NCI-H345 (cell line): ENCODE measurements at places on chromosomes 4 and X.

DNA sequence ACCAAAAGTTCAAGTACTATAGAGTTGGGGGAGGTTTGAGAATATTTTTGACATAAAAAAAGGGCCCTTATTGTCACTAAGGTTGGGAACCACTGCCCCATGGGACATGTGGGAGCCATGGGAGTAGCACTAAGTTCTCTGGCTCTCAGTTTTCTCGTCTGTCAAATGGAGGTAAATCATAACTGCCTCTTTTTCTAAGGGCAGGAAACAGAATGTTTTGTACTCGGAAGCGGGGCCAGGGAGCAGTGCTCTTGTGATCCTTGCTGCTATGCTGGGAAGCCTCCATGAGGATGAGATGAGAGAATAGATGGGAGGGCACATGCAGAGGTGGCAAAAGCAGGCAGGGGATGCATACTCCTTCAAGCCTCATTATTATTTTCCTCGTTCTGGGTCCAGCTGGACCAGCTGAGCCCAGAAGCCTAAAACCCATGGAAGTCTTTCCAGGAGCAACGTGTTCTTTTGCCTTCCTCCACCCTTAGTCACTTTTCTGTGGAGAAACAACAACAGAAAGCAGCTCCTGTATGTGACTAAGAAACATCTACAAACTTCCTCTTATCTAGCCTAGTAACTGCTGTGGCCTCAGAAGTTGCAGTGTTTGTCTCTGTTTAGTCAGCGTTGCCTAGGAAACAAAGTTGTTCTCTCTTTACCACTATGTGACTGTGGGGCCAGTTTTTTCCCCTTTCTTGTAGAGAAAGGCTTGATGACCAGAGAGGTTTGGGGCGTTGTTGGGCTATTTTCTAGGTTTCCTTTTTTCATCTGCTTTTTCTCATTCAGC lies 64.8 kb downstream of the TSC22D3 start:
- no peak for DNase-seq

DNA sequence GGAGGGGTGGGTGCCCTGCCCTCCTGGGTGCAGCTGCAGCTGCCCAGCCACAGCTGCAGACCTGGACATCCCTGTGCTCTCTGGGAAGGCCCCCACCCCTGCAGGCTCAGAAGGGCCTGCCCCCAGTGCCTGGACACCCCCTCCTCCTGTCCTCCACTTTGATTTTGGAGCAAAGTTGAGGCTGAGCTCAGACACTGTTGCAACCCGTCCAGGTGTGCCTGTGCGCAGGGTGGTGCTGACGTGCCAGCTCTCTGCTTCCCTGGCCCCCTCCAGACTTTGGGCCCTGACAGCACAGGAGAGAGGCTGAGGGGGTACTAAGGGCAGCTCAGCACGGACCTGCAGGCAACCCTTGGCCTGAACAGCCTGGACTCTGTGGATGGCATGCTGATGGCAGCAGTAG lies 750.3 kb downstream of the ARAP2 start:
- no peak for DNase-seq

GRCh38 chr4:85302756-85303155 lies 172.2 kb upstream of the ARHGAP24 start:
- DNase-seq, result no peak

DNA sequence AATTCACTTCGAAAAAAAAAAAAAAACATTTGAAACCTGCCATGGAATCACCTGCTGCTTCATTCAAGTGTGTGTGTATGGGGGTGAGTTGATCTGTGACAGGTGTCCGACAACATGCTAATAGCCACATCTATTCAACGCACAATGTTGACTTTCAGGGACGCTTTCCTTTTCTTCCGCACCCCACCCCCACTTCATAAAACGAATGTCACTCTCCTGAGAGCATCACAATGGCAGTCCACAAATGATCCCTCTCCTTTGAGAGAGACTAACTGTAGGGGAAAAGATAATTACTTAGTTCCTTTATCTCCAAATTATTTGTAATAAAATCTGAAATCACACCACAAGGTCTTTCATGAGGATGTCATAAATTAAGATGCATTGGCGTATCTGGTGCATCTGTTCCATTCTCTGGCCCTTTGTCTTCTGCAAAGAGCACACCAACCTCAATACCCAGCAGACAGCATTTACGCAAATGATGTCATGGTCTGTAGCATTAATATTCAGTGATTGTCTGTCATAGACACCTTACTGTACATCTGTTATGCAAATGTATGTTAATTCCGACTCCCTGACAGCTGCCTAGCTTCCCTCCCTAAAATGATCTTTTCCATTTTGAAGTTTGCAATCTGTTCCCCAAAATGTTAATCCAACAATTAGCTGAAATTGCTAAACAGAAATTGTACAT lies 640.0 kb upstream of the BOD1L1 start:
- DNase-seq, result peak; percentile 74

DNA sequence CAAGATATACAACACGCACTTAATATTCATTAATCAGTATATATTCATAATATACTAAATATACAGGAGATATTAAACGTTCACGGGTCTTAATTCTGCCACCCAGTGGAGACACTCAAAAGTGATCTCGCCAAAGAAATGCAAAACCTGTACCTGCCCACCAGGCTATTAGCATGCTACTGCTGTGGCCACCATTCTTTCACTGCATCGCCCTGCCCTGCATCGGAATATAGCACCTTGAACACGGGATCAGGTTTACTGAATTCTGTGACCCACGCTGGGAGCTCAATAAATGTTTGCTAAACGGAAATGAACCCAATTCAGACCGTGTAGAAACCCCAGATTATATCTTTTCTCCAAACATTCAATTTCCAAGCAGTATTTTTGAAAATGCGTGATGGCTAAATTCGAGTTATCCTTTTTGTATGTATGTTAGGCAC lies 840 bp upstream of the CLCN3 start:
- peak; percentile 36 for DNase-seq

- no peak for DNase-seq
These were observed 89.8 kb downstream of the EMCN start for GRCh38 chr4:100428051-100428450.

- no peak for DNase-seq
These were observed 50.0 kb upstream of the FAM9C start for GRCh38 chrX:13094374-13094773.

GRCh38 chrX:119132961-119133360 lies 5.3 kb upstream of the KIAA1210 start:
- no peak for DNase-seq

DNA sequence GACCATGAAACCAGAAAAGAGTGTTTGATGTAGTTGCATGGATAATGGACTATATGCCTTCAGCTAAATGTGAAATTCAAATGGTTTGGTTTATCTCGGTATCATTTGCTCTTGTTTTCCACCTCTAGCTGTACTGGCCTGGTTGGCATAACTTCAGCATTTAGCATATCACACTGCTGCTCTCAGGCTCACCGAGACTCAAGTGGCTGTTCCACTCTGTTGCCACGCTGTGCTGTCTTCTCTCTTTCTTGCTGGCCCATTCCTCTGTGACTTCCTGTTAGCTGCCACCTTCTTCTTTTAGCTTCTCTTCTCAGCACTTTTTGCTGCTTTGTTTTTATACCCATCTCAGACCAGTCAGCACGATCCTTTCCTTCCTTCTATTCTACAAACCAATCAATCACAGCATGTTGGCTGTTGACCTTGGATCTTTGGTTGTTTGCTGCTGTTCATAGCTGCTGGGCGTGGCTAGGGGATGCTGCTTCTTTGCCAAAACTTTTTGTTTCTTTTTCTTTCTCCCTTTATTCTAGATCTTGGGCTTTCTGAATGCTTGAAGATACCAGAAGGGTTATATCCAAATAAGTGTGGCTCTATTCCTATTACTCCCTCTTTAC lies 24.0 kb downstream of the INTS6L start:
- no peak for DNase-seq

- DNase-seq, result no peak
These were observed 26.0 kb downstream of the C4orf17 start for GRCh38 chr4:99536848-99537247.

GRCh38 chr4:138665851-138666250 lies 349.7 kb upstream of the NOCT start:
- no peak for DNase-seq
